ENCODE measurements at places on chromosomes 5 and 9.
A peak's percentile ranks its signal among the peaks of the same experiment; 100 is the strongest.

- no peaks in the 10 kb centered on the region for H3K27me3 ChIP-seq
Observed at GRCh38 chr5:53792338-53792737, 231.9 kb downstream of the NDUFS4 start.

- H3K27me3 ChIP-seq: no peaks in the 10 kb centered on the region
- H3K27ac ChIP-seq: no peak overlapping the region
- peak; percentile 92 for DNase-seq
- H3K36me3 ChIP-seq: no peaks in the 10 kb centered on the region
- peaks cover 7% of the 10 kb centered on the region for H3K4me1 ChIP-seq
Observed at GRCh38 chr5:142716963-142717362, 31.1 kb upstream of the FGF1 start.

DNA sequence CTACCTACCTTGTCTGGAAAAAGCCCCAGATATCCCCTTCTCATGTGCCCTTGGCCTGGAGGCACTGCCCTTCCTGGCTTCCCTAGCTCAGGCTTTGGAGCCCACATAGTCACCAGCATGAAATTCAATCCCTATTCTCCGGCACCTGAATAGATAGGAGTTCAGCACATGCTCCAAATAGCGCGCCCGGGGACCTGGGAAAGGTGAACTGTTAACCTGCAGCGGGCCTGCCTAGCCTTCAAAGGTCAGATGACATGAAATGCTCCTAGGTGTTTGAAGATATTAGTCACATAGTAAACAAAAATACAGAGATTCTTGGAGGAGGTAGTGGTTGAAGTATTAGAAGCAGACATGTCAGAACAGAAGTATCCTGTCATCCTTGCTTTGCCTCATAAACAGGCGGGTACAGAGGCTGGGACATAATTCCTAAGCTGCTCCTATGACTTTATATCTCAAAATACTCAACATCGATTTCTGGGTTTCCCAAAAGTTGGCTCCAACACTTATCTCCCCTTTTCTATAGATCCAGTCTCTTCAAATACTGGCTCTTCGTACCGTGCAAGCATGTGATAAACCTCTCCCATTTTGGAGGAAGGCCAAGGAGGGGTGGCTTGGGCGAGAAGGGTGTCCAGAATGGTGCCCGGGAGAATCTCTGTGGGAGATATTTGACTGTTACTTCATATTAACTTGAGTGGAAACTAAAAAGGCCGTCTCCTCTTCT is 88.0 kb upstream of the ANKH start:
- no peak for DNase-seq
- no peaks in the 10 kb centered on the region for H3K4me1 ChIP-seq
- no peak overlapping the region for H3K4me3 ChIP-seq
- H3K36me3 ChIP-seq: no peaks in the 10 kb centered on the region
- H3K27me3 ChIP-seq: no peaks in the 10 kb centered on the region
- H3K27ac ChIP-seq: no peak overlapping the region

DNA sequence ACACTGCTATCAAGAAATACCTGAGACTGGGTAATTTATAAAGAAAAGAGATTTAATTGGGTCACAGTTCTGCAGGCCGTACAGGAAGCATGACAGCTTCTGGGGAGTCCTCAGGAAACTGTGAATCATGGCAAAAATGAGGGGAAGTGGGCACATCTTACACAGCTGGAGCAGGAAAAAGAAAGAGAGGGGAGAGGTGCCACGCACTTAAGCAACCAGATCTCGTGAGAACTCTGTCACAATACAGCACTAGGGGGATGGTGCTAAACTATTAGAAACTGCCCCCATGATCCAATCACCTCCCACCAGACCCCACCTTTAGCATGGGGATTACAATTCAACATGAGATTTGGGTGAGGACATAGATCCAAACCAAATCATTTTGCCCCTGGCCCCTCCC is 105.5 kb upstream of the CPLX2 start:
- DNase-seq: no peak
- H3K27ac ChIP-seq: no peak overlapping the region
- no peaks in the 10 kb centered on the region for H3K4me1 ChIP-seq
- no peak overlapping the region for H3K4me3 ChIP-seq
- no peaks in the 10 kb centered on the region for H3K27me3 ChIP-seq

DNA sequence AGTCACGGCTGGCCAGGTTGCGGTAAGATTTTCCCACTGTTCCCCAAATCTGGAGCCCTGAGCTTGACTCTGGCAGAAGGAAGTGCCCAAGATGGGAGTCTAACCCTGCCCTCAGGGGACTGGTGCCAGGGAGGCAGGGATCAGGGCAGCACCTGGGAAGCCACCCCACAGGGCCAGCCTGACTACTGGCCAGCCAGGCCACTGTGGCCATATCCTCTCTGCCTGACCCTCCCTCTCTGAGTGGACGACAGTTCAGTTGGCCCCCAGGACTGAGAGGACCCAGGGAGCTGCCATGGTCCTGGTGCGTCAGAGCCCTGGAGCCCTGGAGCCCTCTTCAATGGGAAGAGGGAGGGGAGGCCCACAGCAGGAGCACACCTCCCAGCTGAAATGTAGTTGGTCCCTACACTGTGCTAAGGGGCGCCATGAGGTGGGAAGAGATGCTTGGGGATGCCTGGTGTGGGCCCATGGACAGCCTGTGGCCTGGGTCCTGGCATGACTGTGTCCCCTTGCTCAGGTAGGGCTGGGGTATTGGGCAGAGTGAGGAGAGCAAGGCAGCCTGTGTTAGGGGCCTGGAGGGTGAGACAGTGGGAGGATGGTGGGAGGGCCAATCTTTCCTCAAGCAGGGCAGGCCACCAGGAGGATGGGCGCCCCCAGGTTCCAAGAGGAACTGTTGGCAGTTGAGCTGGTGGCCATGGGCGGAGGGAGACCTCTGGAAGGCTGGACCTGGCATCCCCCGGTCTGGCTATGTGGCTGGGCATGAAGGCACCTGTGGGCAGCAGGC is 81.1 kb downstream of the PHF2 start:
- no peak for DNase-seq
- no peak overlapping the region for H3K4me3 ChIP-seq
- H3K36me3 ChIP-seq: peaks cover 7% of the 10 kb centered on the region
- H3K27me3 ChIP-seq: no peaks in the 10 kb centered on the region
- H3K27ac ChIP-seq: no peak overlapping the region

DNA sequence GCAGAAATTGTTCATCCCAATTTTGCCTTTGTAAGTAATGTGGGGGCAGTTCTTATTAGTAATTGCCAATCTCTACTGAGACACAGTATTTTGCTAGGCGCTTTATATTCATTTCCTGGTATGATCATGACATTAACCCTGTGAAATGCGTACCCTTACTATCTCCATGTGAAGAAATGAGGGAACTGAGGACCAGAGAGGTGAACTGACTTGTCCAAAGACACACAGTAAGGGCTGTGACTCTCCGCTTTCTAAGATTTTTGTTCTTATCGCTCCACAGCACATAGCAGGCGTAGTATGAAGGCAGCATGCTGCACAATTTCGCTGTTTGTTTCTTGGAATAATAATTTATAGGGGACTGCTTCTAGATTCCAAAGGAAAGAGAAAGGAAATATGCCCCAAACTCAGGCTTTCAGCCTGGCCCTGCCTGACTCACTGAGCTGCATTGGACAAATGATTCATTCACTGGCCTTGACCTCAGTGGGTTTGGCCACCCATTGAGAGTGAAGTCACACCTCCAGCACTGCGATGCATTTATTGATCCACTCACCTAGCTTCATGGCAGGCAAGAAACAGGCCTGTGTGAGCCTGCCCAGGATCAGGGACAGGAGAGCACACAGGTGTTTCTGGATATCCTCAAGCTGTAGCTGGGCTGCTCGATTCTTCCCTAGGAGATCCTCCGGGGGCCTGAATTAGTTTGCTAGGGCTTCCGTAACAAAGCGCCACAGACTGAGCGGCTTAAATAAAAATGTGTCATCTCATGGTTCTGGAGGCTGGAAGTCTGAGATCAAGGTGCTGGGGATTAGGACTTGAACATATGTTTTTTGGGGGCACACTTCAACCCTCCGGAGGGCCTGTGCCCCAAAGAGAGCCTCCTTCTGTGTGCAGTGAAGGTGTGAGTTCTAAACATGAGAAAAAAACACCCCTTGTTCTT is 7.2 kb upstream of the DUSP1 start:
- no peak overlapping the region for H3K27ac ChIP-seq
- H3K4me1 ChIP-seq: no peaks in the 10 kb centered on the region
- peak; percentile 73 for DNase-seq
- H3K36me3 ChIP-seq: no peaks in the 10 kb centered on the region

DNA sequence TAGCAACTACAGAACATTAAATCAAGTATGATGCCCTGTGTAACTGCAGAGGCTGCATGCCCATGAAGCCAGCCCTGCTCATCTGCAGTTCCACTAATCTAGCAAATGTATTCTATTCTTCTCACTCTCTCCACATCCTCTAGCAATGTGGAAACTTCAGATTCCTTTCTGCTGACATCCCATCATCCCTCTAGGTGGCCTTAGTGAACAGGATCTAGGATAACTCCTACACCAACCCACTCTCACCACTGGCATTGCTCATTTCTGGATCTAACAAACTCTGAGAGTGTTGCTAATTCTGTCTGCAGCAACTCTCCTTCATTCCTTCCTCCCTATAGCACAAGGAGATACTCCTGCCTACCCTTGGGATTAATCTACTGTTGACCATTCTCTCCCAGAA is 80.8 kb downstream of the FAM81B start:
- H3K36me3 ChIP-seq: peaks cover 46% of the 10 kb centered on the region
- no peaks in the 10 kb centered on the region for H3K4me1 ChIP-seq
- H3K27me3 ChIP-seq: no peaks in the 10 kb centered on the region
- no peak for DNase-seq
- H3K4me3 ChIP-seq: no peak overlapping the region

GRCh38 chr5:31236339-31236738 is 42.9 kb downstream of the CDH6 start:
- H3K4me1 ChIP-seq: no peaks in the 10 kb centered on the region
- H3K27me3 ChIP-seq: no peaks in the 10 kb centered on the region
- H3K4me3 ChIP-seq: no peak overlapping the region
- no peak overlapping the region for H3K27ac ChIP-seq

GRCh38 chr5:74067748-74068541 is 441.9 kb downstream of the ARHGEF28 start:
- no peak overlapping the region for H3K27ac ChIP-seq
- no peaks in the 10 kb centered on the region for H3K4me1 ChIP-seq
- DNase-seq: no peak
- no peaks in the 10 kb centered on the region for H3K36me3 ChIP-seq
- H3K27me3 ChIP-seq: no peaks in the 10 kb centered on the region
- no peak overlapping the region for H3K4me3 ChIP-seq

DNA sequence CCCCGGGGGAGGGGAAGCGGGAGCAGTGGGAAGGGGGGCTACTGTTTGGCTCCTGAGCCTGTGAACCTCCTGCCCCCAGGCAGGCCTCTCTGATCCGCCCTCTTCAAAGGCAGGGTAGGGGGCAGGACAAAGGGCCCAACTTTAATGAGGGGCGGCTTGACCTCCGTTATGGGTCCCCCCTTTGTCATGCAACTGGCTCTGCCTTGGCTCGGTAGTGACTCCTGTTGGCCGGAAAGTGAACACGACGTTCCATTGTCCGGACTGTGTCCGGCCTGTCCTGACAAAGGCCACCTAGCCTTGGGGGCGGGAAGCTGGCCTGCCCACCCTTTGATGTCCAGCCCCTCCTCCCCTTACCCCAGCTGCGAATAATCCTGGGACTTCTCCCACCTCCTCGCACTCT is 1.3 kb downstream of the CDX1 start:
- H3K4me1 ChIP-seq: peaks cover 3% of the 10 kb centered on the region
- no peaks in the 10 kb centered on the region for H3K36me3 ChIP-seq
- H3K27ac ChIP-seq: no peak overlapping the region
- DNase-seq: peak; percentile 74

DNA sequence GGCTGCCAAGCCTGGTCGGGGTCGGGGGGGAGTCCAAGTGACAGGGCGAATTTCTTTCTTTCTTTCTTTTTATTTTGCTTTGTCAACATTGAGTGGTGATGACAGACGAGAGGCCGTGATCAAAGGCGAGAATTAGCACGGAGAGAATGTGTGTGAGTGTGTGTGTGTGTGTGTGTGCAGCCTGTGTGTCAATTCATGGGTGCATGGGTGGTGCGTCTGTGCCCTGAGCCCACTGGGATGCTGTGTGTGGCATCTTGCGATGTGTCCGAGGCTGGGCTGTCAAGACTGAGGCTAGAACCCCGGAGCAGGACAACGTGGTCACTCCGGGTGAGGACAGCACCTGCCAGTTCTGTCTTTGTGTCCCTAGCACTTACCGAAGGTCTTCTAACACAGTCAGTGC is 4.7 kb upstream of the FIBCD1 start:
- H3K36me3 ChIP-seq: no peaks in the 10 kb centered on the region
- H3K27ac ChIP-seq: no peak overlapping the region
- H3K27me3 ChIP-seq: peaks cover 43% of the 10 kb centered on the region
- H3K4me1 ChIP-seq: no peaks in the 10 kb centered on the region

Measured in endodermal cell (in vitro differentiated cells).